ENCODE measurements at places on chromosomes 12 and 14.
A peak's percentile ranks its signal among the peaks of the same experiment; 100 is the strongest.

DNA sequence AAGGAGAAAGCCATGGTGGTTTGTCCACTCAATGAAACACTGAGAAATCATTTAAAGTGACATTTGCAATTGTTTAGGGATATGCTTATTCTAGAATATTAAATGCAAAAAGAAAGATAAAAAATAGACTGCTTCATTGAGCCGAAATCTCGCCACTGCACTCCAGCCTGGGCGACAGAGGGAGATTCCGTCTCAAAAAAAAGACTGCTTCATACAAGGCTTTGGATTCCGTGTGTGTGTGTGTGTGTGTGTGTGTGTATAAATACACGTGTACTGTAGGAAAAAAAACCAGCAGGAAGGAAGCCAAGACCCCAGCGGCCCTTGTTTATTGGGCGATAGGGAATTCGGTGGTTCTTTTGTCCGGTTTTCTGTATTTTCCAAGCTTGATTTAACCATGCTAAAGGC, 3.2 kb upstream of the ZNF839 start:
- peak; percentile 75 for DNase-seq

GRCh38 chr14:92037989-92038388, 1.9 kb downstream of the TRIP11 start:
- peak; percentile 1 for DNase-seq

DNA sequence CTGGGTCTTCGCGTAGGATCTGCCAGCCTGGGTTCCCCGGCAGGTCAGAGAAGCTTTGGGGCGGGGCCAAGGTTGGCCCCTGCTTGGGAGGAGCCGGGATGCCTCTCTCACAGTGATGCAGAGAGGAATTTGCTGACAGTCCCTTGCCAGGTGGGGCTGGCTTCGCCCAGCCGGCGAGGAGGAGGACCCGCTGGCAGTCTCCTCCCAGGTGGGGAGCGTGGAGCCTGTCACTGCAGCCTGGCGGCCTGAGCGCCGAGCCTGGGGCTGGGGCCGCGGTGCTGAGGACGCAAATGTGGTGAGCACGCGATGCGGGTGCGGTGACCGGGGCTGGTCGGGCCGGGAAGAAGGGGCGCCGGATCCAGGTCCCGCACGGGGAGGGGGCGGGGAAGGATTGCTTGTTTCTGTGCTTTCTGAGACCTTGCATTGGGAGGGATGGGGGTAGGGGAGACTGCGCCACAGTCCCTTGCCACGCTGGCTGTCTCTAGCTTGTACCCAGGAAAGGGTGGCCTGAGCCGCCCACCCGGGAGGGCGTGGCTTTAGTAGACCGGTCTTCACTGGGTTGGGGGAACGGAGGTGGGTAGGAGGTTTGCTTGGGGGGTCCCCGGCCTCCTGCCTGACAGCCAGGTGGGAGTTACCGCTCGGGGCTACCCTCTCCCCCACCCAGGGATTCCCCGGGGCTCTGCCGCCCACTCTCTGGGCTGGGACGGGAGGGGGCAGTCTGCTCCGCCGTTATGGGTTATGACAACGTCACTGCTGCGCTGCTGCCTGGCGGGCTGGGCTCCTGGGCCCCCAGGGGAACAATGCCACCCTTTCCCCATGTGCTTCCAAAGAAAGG, at the start of gene TMEM63C:
TSS of gene TMEM63C (plus strand) at position 196 of the 835 bp plus-strand sequence. CDS start 37,016 bp downstream, outside the sequence.
- no peak for DNase-seq

DNA sequence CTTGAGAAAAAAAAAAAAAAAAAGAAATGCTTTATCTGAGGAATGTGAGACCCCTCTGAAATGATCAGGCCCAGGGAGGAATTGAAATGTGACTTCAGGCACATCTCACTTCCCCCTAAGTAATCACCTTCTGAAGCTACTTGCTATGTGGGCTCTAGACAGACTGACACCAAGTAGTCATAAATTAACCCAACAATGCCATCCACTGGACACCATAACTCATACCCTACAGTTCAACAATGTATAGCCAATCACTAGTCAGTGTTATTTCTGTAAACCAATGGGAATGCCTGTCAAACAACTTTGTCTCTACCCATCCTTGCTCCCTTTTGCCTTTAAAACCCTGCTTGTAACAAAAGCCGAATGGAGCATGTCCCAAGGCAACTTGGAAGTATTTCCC, 182.7 kb upstream of the TMPO start:
- DNase-seq, result no peak

- no peak for DNase-seq
Observed at GRCh38 chr12:94435511-94435927, 24.1 kb downstream of the CEP83 start.

DNA sequence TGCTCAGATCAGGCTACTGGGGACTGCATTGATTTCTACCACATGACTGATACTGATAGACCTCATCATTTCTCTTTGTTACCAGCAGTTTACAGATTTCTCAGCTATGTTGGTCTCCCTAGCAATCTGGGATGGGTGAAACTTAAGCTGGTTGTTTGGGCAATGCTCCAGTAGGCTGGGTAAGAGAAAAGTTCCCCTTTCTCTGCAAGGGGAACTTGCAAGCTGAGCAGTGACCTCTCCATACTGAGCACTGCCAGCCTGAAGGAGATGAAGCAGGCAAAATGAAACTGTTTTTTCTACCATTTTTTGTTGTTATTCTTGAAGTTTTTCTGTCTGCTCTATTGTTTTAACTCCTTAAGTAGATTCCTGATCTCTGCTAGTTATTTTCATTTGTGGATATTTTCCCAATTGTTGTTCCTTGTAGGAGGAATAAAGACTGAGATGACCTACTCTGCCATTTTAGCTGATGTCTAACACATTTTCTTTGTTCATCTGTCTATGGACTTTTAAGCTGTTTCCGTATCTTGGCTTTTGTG, 1.3 kb upstream of the OR4M1 start:
- DNase-seq, result no peak

DNA sequence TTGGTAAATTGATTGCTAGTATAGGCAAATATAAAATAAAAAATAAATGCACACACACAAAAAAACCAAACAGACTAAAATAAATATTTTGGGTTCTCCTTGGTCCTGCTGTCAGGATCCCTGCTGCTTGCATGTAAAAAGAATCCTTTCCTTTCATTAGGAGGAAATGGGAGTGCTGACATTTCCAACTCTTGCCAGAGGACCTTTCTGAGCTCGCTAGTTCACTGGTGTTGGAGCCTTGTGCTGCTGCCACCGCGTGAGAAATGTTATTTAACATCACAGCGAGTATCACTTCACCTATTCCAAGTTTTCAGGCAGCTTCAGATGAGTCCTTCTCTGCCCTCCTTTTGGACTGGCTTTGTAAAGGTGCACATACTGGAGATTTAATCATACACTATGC, 358.9 kb downstream of the NPAS3 start:
- DNase-seq, result no peak

All from IMR-90 (cell line).